ENCODE measurements at places on chromosomes 2 and 18.

DNA sequence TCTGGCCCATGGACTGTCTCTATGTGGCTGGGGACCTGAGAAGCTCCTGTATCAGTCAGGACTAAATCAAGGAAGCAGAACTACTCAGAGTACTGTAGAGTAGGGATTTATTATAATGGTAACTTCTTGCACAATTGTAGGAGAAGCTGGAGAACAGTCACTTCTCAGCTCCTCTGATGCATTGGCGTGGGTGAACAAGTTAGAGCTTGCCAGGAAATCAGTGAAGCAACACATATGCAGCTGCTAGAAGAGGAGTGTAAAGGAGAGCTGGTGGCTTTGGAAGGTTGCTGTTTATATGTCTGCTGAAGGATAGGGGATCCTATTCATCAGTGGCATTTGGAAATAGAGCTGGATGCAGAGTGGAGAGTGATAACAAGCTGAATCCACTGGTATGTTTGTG is 215.5 kb upstream of the CWC22 start:
- DNase-seq = peak; percentile 95

- no peak for DNase-seq
These were observed 1713.5 kb upstream of the SLC39A10 start for GRCh38 chr2:193943406-193943960.

DNA sequence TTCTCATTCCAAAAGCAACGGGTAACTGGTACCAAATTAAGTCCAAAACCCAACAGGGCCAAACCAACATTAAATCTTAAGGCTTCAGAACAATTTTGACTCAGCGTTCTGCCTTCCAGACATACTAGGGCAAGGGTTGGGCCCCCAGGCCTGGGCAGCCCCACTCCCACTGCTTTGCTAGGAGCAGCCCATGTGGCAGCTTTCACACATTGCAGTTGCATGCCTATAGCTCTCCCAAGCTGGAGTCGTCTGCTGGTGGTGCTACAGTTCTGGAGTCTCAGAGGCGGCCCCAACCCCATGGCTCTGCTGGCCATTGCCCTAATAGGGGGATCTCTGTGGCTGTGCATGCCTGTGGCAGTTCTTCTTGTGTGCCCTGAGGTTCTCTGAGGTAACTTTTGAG is 37.6 kb upstream of the CD226 start:
- DNase-seq = no peak

- DNase-seq = no peak
These were observed 100.2 kb downstream of the STK39 start for GRCh38 chr2:168146892-168147810.

- no peak for DNase-seq
These were observed 257.0 kb upstream of the GYPC start for GRCh38 chr2:126399001-126399400.

- DNase-seq = no peak
These were observed 18.4 kb upstream of the DSC2 start for GRCh38 chr18:31120594-31120993.

DNA sequence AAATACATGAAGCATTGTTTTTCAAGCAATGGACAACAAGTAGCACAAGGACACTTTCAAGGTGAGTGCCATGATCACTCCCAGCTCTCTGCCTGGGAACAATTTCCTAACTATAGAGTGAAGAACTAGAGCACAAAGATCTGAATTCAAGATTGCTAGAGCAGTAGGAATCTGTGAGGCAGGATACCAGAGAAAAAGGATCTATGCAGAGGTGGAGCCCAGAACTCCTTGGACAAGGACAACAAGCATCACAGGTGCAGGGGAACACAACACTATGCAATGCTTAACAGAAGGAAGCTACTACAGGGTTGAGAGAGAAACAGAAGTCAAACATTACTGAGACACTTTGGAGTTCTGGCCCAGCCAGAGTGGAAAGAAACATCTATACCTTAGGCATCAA is 24.7 kb downstream of the ATL2 start:
- no peak for DNase-seq

- no peak for DNase-seq
These were observed 9.0 kb downstream of the TMEM214 start for GRCh38 chr2:27041752-27042151.

Data from choroid plexus epithelial cell (primary cell).